ENCODE measurements at places on chromosomes 6 and 20. TPM values are rescaled to one million over a fixed set of nuclear protein-coding genes. Genes with fewer than 3 reads are reported as not detected.
A peak's percentile ranks its signal among the peaks of the same experiment; 100 is the strongest.

DNA sequence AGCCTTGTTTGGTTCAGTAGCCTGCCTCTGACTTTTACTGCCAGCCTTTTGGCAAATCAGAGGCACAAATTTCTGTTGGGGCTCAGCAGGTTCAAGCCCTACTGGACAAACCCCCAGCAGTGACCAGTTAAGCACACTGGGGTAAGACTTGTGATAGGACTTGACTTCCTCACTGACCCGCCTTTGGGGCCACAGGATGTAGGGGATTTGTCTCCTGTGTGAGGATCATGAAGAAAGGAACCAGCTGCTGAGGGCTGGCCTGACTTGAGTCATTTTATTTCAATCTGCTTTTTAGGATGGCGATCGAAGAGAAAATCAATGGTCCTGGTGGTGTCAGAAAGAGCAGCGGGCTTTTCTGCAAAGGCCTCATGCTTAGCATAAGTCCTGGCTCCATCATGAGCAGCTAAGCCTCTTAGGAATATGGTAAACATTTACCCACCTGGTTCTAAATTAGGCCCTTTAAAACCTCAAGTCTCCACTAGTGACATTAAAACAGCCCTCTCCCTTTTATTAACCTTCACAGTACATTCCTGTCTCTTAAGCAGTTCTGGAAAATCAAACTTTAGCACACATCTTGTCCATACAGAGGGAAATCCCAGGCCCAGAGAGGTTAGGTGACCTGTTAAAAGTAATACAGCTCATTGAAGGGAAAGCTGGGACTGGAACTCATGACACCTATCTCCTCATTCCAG lies 16.6 kb downstream of the CHMP4B start:
- H3K27me3 ChIP-seq, result no peaks in the 10 kb centered on the region
- no peaks in the 10 kb centered on the region for H3K36me3 ChIP-seq
- DNase-seq, result no peak

DNA sequence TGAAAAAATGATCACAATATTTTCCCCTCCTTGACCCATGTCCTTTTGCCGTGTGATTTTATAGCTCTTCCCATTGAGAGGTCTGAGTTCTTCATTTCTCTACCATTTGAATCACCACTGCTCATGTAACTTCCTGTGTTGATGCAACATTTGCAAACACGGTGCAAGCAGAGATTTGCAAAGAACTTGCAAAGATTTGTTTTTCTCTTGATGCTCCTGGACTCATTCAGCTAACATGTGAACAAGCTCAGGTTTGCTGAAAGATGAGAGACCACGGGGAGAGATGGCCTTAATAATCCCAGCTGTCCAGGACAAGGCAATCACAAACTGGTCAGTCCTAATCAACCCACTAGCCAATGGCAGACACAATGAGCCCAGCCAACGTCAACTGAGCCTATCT lies 8.6 kb downstream of the VNN2 start:
- H3K36me3 ChIP-seq, result no peaks in the 10 kb centered on the region
- no peaks in the 10 kb centered on the region for H3K27me3 ChIP-seq

GRCh38 chr6:2819978-2820377 lies 21.7 kb downstream of the SERPINB1 start:
- DNase-seq, result no peak
- H3K36me3 ChIP-seq, result no peaks in the 10 kb centered on the region
- H3K27me3 ChIP-seq, result no peaks in the 10 kb centered on the region
- no peak overlapping the region for H3K4me3 ChIP-seq
- no peak overlapping the region for H3K27ac ChIP-seq

- DNase-seq, result no peak
- H3K4me3 ChIP-seq, result peak overlapping the region; percentile 86
- peak overlapping the region; percentile 97 for H3K27ac ChIP-seq
These were observed 670 bp downstream of the NCOA5 start for GRCh38 chr20:46089167-46089416.

GRCh38 chr20:32017711-32018251 lies 7.5 kb downstream of the CCM2L start:
- H3K36me3 ChIP-seq, result no peaks in the 10 kb centered on the region
- no peak for DNase-seq
- H3K4me1 ChIP-seq, result peaks cover 6% of the 10 kb centered on the region
- H3K27ac ChIP-seq, result no peak overlapping the region
- H3K27me3 ChIP-seq, result peaks cover 4% of the 10 kb centered on the region

The FOXF2 gene
- 1.2 TPM for total RNA-seq

The ENPP3 gene
- total RNA-seq, result 2.0 TPM

The SOX18 gene
- total RNA-seq, result 57.2 TPM
